Kidney (tissue), 22 donors: ENCODE measurements at places on chromosomes 2 and 18. TPM values are rescaled to one million over a fixed set of nuclear protein-coding genes. Genes with fewer than 3 reads are reported as not detected.

GRCh38 chr18:2420367-2420766, 150.9 kb downstream of the METTL4 start:
- no peaks in the 10 kb centered on the region for H3K27me3 ChIP-seq
- no peak overlapping the region for H3K4me3 ChIP-seq
- no peaks in the 10 kb centered on the region for H3K36me3 ChIP-seq
- H3K4me1 ChIP-seq, result no peaks in the 10 kb centered on the region

DNA sequence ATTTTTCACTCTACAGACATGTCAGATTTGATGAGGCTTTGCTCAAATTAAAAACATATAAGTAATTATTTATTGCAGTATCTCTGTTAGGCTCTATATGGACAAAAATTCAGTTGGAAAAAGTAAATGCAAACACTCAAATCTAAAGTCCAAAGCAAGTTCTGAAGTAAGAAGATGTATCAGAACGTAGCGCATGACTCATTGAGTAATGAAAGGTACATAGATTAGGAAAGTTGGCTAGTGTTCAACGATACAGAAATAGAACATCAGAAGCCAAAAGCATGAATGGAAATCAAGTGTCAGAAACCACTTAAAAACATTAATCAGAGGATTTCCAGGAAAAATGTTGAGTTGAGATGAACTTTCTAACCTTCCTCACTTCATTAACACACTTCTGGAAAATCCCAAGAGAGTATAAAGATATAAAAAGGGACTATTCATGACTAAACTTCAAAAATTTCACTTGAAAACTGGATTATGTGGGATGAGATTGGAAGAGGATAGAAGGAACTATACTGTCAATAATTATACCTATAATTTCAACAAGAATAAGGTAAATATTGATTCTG, 494.1 kb downstream of the LRRTM4 start:
- no peaks in the 10 kb centered on the region for H3K4me1 ChIP-seq
- H3K27ac ChIP-seq, result no peak overlapping the region
- no peaks in the 10 kb centered on the region for H3K36me3 ChIP-seq
- no peak for DNase-seq

DNA sequence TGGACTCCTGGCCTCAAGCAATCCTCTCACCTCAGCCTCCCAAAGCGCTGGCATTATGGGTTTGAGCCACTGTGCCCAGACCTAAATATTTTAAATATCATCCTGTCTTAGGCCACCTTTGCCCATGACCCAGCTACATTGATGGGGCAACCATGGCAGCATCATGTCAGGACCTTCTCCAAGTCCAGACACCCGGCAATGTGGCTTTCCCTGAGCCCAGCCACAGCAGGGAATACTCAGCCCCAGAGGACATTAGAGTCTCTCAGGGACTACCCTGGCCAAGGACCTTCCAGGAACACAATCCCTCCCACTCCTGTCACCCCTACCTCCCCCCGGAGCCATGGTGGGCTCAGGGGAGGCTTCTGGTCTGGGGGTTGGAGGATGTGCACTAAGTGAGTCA, 72.8 kb downstream of the SMAD7 start:
- DNase-seq, result no peak
- no peaks in the 10 kb centered on the region for H3K27me3 ChIP-seq
- H3K4me3 ChIP-seq, result no peak overlapping the region
- peaks cover 6% of the 10 kb centered on the region for H3K4me1 ChIP-seq
- no peaks in the 10 kb centered on the region for H3K36me3 ChIP-seq

GRCh38 chr18:5842653-5843052, 52.7 kb downstream of the TMEM200C start:
- no peak overlapping the region for H3K4me3 ChIP-seq
- no peaks in the 10 kb centered on the region for H3K4me1 ChIP-seq
- no peak for DNase-seq
- no peak overlapping the region for H3K27ac ChIP-seq
- H3K36me3 ChIP-seq, result no peaks in the 10 kb centered on the region
- no peaks in the 10 kb centered on the region for H3K27me3 ChIP-seq

DNA sequence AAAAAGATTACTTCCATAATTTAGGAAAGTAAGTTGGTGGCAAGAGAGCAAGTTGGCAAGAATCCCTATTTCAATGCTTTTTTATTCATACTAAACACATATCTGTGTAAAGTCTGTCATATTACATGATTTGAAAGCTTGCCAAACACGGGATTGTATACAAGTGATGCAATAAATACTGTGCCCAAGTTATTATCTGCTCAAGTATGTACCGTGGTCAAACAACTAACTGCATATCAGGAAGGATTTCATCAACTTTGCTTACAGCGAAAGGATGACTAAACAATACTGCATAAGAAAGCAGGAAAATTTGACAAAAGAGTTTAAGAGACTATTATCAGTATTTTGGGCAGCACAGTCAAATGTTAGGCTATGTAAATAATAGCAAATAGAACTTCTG, 69.6 kb upstream of the SCN1A start:
- H3K36me3 ChIP-seq, result no peaks in the 10 kb centered on the region
- H3K27ac ChIP-seq, result no peak overlapping the region
- no peaks in the 10 kb centered on the region for H3K4me1 ChIP-seq
- no peak for DNase-seq
- H3K27me3 ChIP-seq, result no peaks in the 10 kb centered on the region
- no peak overlapping the region for H3K4me3 ChIP-seq

DNA sequence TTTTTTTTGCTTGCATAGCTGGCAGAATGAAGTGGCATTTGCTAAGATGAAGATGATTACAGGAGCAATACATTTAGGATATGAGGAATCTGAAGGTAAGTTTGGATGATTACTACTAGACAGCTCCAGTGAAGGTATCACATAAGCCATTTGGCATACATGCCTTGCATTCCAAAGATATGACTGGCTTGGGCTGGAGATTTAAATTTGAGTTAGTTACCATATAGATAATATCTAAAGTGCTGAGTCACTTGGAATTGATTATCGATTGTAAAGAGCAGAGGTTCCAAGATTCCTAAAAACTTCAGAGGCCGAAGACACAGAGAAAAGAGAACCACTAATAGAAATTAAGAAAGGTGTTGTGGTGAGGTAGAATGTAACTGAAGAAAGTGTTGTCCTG, 1026.4 kb downstream of the DSC3 start:
- H3K36me3 ChIP-seq, result no peaks in the 10 kb centered on the region
- no peak for DNase-seq
- no peak overlapping the region for H3K4me3 ChIP-seq
- no peaks in the 10 kb centered on the region for H3K27me3 ChIP-seq

DNA sequence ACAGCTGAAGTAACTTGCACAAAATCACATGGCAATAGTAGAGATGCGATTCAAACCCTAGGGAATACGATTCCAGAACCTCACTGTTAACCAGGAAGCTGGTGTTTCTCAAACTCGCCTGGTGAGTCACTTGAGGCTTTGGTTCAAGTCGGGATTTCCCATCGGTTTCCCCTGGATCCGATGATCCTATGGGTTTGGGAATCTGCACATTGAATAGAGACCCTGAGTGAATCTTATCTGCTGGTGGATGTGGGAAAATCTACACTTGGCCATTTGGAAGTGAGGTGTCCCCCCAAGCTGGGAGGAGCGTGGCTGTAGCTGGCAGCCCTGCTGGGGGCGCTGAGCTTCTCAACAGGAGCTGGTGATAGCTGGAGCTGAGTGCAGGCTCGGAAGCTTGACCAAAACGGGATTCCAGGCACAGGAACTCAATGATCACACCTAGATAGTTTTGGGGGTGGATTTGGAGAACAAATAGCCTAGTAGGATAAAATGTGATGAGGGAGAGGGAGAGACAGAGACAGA, 135.4 kb downstream of the PRKCE start:
- no peaks in the 10 kb centered on the region for H3K27me3 ChIP-seq
- DNase-seq, result no peak
- no peak overlapping the region for H3K27ac ChIP-seq
- H3K36me3 ChIP-seq, result no peaks in the 10 kb centered on the region
- H3K4me1 ChIP-seq, result no peaks in the 10 kb centered on the region
- no peak overlapping the region for H3K4me3 ChIP-seq

DNA sequence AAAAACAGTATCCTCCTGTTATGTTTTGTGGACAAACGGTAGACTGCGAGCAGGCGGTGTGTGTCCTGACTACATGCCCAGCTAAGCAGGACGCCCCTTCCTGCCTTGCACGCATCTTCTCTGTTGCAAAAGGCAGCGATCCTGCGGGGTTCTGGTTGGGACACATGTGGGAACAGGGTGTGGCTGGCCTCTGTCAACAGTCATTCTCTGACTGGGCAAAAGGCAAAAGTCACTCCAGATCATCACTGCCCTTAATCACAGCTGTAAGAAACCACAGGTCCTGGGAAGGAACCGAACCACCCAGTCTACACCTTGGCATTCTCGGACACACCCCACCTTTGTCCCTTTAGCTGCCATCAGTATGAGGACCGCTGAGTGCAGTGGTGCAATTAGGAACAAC, 44.3 kb upstream of the TMEM87B start:
- no peaks in the 10 kb centered on the region for H3K4me1 ChIP-seq
- no peak overlapping the region for H3K27ac ChIP-seq
- H3K27me3 ChIP-seq, result no peaks in the 10 kb centered on the region
- H3K4me3 ChIP-seq, result no peak overlapping the region

- no peak for DNase-seq
- no peak overlapping the region for H3K27ac ChIP-seq
- H3K36me3 ChIP-seq, result no peaks in the 10 kb centered on the region
- H3K4me3 ChIP-seq, result no peak overlapping the region
- H3K4me1 ChIP-seq, result no peaks in the 10 kb centered on the region
These were observed 24.2 kb downstream of the CENPA start for GRCh38 chr2:26809876-26810577.

- DNase-seq, result no peak
- no peak overlapping the region for H3K27ac ChIP-seq
- peaks cover 48% of the 10 kb centered on the region for H3K27me3 ChIP-seq
- no peaks in the 10 kb centered on the region for H3K36me3 ChIP-seq
- H3K4me3 ChIP-seq, result no peak overlapping the region
These were observed 7.2 kb downstream of the GAD1 start for GRCh38 chr2:170823898-170824215.

DNA sequence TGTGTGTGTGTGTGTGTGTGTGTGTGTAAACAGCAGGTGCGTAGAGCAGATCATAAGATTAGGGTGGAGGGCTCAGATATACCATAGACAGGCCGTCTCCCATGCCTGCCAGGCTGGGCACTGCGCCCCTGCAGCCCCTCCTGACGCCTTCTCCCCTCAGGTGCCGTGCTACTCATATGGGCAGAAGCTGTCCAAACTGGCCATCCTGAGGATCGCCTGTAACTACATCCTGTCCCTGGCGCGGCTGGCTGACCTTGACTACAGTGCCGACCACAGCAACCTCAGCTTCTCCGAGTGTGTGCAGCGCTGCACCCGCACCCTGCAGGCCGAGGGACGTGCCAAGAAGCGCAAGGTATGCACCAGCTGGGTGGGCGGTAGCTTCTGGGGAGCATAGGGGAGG, 10.0 kb downstream of the ATOH8 start:
- H3K36me3 ChIP-seq, result no peaks in the 10 kb centered on the region
- H3K27ac ChIP-seq, result no peak overlapping the region
- DNase-seq, result no peak

DNA sequence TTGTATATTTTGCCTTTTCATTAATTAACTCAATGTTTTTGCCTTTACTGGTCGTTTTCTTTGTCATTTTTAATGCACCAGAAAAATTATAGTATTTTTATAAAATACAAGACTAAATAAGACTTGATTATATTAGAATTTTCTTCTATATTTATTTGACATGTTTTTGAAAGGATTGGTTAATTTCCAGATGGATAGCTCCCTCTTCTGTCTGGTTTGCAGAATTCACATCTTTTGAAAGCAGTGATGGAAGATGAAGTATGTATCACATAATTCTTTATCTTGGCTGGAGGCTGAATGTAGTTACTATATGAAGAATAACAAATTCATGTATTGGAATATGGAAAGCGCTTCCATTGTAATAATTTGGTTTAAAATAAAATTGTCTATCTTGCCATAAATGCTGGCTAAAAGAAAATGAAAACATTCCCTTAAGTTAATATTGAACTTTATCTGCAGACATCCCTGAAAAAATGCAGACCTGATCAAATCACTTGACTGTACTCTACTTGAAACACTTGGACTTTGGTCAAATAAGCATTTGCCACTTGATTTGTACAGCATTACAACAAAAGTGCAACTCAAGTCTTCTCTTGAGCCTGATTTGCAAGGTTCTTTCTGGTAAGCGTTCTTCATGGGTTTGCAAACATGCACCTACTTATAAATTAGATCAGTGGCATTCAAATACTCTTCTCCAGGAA, 86.3 kb upstream of the EFEMP1 start:
- H3K4me1 ChIP-seq, result peaks cover 2% of the 10 kb centered on the region
- H3K36me3 ChIP-seq, result no peaks in the 10 kb centered on the region
- H3K27ac ChIP-seq, result no peak overlapping the region
- H3K27me3 ChIP-seq, result no peaks in the 10 kb centered on the region

GRCh38 chr2:112147382-112148168, 9.4 kb downstream of the FBLN7 start:
- no peak overlapping the region for H3K27ac ChIP-seq
- H3K4me3 ChIP-seq, result no peak overlapping the region
- no peaks in the 10 kb centered on the region for H3K27me3 ChIP-seq

DNA sequence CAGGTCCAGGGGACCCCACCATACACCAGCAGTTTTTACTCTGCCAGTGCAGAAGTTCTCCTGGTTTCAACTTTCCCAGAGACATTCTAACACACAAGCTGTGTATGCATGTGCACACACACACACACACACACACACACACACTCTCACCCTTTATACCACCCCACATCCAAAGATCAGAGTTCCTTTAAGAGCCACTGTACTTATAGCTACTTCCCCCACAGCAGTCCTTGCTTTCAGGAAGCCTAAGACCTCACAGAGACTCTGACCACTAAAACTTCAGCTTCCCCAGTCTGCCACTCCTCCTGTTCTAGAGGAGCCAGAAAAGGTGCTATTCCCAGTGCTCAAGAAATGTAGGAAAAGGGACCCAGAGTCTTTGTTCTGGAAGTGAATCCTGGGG, 107.8 kb downstream of the ZNF521 start:
- no peaks in the 10 kb centered on the region for H3K36me3 ChIP-seq
- no peak overlapping the region for H3K4me3 ChIP-seq
- H3K4me1 ChIP-seq, result no peaks in the 10 kb centered on the region
- no peaks in the 10 kb centered on the region for H3K27me3 ChIP-seq

GRCh38 chr18:75309564-75309963, 99.0 kb downstream of the TSHZ1 start:
- H3K36me3 ChIP-seq, result no peaks in the 10 kb centered on the region
- no peak overlapping the region for H3K4me3 ChIP-seq
- no peaks in the 10 kb centered on the region for H3K27me3 ChIP-seq
- no peak for DNase-seq

DNA sequence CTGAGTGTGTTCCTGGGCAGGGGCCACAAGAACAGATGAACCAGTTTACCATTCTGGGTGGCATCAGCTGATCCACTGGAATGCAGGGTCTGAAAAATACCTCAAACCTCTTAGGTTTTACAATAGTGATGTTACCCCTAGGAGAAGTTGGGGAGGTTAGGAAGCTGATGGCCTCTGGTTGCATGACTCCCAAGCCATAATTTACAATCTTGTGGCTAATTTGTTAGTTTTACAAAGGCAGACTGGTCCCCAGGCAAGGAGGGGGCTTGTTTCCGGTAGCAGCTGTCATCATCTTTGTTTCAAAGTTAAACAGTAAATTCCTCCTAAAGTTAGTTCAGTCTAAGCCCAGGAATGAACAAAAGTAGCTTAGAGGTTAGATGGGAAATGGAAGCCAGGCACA, 113.8 kb upstream of the SLC38A11 start:
- no peak overlapping the region for H3K4me3 ChIP-seq
- H3K27me3 ChIP-seq, result no peaks in the 10 kb centered on the region
- DNase-seq, result peak; percentile 40
- no peaks in the 10 kb centered on the region for H3K36me3 ChIP-seq

TCF7L1 gene
- total RNA-seq, result 12.5 TPM

SLC14A1 gene
- total RNA-seq, result 8.5 TPM

CCBE1 gene
- 2.2 TPM for total RNA-seq

VIL1 gene
- total RNA-seq, result 9.0 TPM

NT5C1B gene
- not detected for total RNA-seq

LRRC30 gene
- not detected for total RNA-seq

ZNG1B gene
- 31.0 TPM for total RNA-seq

ADAM17 gene
- total RNA-seq, result 29.9 TPM

DPP4 gene
- total RNA-seq, result 74.8 TPM

PSD4 gene
- total RNA-seq, result 42.0 TPM

PIAS2 gene
- total RNA-seq, result 41.2 TPM
